Activated naive CD4-positive, alpha-beta T cell treated with anti-CD3 and anti-CD28 coated beads, Interleukin-2, amount 10 ng/mL, durations not matched to agents 7 days and 5 days (primary cell): ENCODE measurements at places on chromosomes 5 and 9.

DNA sequence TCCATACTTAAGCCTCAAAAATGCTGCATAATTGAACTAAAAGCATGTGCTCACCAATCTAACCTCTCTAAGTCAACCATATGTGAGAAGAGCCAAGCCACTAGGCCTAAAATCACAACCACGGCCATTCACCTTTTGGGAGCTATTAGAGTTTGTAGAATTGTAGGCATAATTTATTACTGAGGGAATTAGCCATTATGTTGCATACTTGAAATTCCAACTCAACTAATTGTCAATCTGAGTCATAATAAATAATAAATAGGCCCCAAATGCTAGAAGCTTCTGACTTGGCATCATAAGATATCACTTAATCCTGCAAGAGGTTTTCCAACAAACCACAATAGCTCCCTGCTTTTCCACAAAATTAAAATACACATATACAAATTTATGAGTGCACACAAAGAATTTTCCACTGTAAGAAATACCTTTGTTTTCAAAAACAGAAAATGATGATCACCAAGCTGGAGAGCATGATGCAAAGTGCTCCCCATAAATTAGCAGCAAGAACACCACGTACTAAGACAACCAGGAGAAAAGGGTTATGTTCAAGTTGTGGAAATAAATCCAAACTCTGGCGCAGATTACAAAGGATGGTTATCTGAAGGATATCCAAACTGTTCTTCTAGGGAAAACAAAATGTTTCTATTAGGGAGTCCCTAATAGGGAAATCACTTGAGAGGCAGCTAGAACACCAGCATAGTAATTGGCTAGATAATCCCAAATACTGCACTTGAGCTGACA lies 250.0 kb upstream of the SLC30A5 start:
- no peak for DNase-seq

DNA sequence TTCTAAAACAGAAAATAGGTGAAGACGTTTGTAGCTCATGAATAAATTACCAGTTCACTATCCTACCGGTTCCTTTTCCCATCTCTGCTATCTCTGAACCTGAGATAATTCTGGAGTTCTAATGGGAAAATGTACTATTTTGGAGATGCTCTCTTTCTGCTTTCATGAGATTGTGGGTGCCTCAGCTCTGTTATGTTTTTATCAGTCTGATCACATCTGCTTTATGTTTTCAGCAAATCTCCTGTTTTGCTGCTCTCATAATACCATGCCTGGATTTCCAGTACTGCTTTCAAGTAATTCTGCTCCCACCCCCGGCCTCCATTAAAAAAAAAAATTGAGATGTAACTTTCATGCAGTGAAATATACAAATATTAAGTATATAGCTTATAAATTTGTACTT lies 9.1 kb upstream of the SUSD1 start:
- no peak for DNase-seq

DNA sequence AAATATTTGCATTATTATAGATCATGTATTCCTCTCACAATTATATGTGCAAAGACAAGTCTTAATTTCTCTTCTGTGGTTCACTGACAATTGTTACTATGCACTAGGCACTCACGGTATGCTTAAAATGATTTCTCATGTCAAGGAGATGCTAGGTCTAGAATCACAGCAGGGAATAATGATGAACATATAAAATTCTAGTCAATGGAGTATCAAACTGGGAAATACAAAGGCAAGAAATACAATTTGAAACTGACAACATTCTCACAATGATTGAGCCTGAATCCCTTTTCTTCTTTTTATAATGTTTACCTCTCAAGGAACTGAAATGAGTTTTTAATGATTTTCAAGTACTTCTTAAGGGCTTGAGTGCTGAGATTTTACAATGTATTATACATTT lies 302.3 kb upstream of the GRAMD2B start:
- no peak for DNase-seq

DNA sequence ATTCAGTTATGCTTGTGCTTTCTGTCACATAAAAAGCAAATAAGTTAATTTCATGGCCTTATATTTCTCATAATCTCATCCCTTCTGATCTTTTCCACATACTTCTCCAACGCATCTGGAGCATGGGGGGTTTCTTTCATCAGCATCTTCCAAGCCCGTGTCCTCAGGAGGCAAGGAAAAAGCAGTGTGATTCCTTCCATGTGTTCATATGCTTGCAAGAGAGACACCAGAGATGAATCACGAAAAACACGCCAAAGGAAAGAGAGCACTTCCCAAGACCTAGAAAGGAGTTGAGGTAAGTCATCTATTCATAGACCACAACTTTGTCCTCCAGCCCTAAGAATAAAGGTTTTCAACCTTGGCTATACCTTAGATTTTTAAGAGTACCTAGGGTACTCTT lies 26.0 kb upstream of the SVEP1 start:
- DNase-seq: no peak

DNA sequence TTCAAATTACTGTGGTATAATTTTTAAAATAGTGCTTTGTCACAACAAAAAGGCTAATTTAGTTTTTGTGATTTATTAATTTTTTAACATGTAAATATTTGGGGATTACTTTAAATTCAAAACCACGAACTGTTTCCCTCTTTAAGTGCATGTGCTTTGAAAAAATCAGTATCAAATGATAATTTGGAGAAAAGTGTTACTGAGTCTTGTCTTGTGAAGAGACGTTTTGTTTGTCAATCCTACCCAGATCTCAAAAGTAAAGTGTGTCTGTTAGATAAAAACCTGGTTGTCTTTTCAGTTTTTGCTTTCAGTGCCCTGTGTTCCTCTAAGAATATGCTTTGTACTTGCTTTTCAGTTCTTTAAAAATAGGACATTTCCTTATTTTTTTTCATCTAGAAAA lies 7.7 kb downstream of the ZSWIM6 start:
- DNase-seq: no peak

- DNase-seq: no peak
These were observed 70.5 kb downstream of the JAKMIP2 start for GRCh38 chr5:147712019-147712418.

DNA sequence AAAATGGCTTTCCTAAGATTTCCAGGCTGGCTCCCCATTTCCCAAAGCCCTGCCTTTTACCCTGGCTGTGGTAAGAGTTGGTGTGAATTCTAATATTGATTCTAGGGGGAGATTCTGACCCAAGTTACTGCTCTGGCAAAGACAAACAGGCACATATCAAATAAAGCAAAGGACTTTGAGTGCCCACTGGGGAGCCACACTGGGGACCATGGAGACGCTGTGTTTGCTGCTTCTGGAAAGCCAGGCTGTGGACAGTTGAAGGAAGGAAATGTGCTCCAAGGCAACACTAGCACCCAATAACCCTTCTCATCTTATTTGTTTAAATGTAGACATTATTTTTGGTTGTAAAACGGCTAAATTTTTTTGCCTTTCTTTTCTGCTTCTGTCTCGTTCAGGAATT lies 78.7 kb downstream of the SNCAIP start:
- no peak for DNase-seq

- no peak for DNase-seq
These were observed 24.7 kb downstream of the TPPP start for GRCh38 chr5:668283-668995.

DNA sequence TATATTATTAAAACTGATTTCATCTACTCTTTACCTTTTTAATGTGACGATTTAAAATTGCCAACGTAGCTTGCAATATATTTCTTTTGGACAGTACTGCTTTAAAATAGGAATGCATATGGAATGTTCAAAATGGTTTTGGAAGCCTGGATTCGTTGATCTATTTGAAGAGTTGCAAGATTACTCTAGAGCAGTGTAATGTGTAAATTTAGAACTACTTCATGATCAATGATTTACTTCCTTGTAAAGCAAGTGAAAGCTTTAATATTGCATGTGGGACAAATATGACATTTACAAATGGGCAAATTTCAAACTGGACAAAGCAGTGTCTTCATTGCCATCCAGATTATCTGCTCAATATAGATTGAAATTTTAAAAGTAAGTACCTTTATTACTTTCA lies 38.3 kb downstream of the PARP8 start:
- no peak for DNase-seq

DNA sequence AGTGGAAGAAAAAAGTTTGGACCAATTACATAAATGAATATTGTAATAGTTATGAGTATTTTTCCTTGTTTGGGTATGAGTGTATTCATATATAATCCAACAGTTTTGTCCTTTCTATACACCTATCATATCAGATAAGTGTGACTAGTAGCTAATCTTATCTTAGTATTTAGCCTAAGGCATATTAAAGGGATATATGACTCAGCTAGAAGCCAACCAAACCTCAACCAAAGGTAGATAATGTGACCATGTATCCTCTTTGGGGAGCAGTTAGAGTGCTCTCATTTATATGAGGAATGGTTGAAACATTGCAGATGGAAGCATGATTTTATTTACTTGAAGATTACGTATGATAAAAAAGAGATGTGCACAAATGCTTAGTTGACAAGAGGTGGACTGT lies 370.0 kb upstream of the CTNND2 start:
- DNase-seq: no peak

DNA sequence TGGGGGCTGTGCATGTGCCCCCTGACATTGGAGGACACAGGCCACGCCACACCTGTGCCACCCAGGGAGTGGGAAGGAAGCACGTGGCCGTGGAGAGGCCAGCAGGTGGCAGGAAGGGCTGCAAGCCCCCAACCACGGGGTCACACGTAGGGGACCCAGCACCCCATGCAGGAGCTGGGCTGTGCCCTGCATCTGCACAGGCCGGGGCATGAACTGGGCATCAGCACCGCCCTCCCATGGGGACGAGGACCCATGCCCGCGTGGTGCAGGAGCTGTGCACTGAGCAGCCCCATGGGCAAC lies 13.8 kb upstream of the CLPTM1L start:
- no peak for DNase-seq

GRCh38 chr9:134860510-134860909 lies 20.1 kb upstream of the FCN2 start:
- no peak for DNase-seq

- no peak for DNase-seq
These were observed 120.6 kb downstream of the PAM start for GRCh38 chr5:102875721-102876123.

GRCh38 chr9:129574911-129575585 lies 45.9 kb downstream of the C9orf50 start:
- DNase-seq: no peak

DNA sequence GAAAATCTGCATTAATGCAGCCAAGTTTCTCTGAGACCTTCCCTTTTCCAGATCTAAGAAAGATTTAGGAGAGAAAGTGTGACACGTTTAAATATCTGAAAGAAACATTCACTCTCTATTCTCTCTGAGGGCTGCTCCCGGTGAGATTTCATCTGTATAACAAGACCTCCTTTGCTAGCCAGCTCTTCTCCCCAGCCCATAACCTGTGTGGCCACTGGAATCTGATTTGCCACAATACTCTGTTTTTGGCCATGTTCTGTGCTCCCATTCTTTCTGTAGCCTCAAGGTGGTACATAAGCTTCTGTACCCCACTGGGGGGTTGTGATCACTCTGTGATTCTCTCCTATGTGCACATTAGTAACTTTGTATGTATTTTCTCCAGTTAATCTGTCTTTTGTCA lies 291.0 kb upstream of the SEMA6A start:
- DNase-seq: no peak

DNA sequence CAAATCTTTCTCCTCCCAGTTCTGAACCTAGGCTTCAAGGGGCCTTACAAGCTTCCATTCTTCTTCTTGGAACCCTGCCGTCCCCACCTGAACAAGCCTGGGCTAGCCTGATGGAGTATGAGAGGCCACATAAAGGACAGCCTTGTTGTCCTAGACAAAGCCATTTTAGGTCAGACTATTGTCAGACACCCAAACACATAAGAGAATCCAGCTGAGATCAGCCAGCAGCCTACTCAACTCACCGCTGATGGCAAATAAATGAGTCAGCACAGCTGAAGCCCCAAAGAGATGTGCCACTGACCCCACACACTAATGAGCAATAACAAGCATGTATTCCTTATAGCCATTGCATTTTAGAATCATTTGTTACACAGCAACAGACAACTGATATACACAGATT lies 33.8 kb downstream of the SVEP1 start:
- DNase-seq: no peak

DNA sequence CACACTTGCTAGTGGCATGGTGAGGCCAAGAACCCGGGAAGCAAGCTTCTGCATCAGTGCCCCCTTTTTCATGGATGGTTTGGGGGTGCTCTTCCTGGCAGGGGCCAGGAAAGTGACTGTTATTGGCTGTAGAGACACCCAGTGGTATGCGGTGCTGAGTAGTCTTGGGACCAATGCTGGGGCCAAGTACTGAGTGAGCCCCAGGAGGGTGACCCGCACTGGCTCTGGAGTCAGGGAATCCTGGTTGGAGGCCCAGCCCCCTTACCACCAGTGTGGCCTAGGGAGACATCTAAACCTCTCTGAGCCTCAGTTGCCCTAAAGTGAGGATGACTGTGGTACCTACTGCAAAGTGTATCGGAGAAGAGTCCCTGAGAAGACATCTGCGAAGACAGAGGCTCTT lies 41.2 kb upstream of the SYNPO start:
- no peak for DNase-seq

GRCh38 chr9:137230705-137231371 lies at the start of gene SLC34A3:
Gene SLC34A3 (plus strand): TSS chr9:137230901. CDS start chr9:137231703, 802 bp downstream.
- no peak for DNase-seq

GRCh38 chr5:17312358-17312757 lies 94.9 kb downstream of the BASP1 start:
- no peak for DNase-seq

GRCh38 chr5:66830636-66831035 lies 234.4 kb downstream of the MAST4 start:
- DNase-seq: no peak

GRCh38 chr5:33223563-33224284 lies 217.0 kb upstream of the TARS1 start:
- DNase-seq: no peak

DNA sequence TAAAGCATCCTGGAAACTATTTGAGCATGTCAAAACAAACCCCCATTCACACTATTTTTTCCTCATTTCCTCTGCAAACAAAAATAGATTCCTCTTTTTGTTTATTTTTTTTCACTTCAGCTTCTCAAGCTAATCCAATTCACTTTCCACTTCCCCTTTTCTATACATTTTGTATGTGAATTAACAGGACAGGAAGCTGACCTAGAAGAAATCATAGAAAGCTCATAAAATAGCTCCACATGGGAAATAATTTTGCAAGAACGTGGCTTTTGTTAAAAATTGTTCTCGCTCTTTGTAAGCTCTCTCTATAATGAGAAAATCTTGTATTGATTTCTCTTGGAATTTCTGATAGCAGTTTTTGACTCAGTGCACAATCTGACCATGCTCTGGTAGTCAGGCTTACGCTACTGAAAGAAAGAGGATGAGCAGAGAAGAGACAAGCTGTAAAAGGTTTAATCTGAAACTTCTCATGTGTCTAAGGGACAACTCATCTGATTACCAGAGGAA lies 215.8 kb downstream of the ADAMTS12 start:
- no peak for DNase-seq
